ENCODE measurements at places on chromosomes 3 and 15.

DNA sequence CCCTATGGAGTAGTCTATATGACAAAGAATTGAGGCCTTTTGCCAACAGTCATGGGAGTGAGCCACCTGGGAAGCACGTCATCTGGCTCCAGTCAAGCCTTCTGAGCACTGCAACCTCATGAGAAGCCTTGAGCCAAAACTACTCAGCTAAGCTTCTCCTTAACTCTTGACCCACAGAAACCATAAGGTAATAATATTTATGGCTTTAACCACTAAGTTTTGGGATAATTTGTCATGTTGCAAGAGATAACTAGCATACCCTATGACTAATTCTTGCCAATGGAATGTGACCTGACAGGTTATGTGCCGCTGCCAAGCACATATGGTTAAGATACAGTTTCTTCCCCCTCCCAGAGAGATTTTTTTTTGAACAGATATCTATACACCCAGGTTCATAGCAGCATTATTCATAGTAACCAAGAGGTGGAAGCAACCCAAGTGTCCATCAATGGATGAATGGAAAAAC, 11.8 kb upstream of the SLC6A11 start:
- DNase-seq, result no peak

DNA sequence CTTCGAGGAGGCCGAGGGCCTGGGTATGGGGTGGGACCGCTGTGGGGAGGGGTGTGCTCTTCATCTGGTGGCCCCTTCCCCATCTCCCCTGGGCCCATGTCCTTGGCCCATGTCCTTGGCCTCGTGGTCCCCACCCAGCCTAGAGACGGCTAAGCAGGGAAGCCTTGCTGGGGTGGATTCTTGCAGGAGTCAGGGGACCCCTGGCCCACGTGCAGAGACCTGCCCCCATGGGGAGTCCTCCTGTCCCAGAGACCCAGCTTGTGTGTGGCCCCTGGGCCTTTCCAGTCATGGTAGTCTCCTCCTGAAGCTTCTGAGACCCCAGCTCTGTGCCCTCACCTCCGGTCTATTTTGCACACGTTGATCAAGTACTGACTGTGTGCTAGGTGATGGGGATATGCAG, 97.4 kb downstream of the TBC1D2B start:
- no peak for DNase-seq

DNA sequence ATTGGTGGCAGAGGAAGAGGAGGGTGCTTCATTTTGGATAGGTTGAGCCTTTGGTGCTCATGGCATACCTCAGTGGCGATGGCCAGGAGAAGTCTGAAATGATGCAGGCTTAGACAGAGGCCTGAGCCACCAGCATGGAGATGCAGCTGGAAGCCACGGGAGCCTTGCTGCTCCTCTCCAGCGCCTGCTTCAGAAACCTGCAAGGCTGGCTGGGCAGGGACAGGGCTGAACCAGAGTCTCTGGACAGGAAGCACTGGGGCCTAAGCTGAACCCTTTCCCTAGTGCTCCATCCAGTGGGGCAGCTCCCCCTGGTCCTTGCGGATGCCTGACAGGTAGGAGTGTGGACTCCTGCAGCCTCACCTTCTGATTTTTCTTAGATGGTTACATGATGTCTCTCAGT, 36.7 kb upstream of the ADCY5 start:
- DNase-seq, result no peak

- DNase-seq, result no peak
Observed at GRCh38 chr3:45874677-45875346, 11.5 kb upstream of the CCR9 start.

- no peak for DNase-seq
Observed at GRCh38 chr15:60326343-60326742, 71.4 kb downstream of the ANXA2 start.

DNA sequence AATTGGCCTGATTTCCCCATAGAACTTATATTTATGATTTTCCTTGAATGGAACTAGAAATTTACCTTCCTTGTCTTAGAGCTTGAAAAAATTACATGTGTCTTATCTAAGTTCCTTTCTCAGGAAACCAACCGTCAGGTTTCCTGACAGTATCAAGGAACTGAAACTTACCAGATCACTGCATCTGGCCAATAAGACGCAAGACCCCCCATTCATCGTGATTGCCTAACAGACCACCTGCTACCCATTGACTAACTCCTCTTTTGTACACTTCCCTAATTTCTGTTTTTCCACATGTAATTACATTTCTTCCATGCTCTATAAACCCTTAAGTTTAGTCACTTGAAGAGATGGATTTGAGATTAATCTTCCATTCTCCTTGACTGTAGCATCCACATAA, 517.2 kb upstream of the CBLB start:
- no peak for DNase-seq

GRCh38 chr3:100781301-100781700, 72.0 kb downstream of the TFG start:
- no peak for DNase-seq

- DNase-seq, result no peak
Observed at GRCh38 chr15:57259568-57260040, 116.7 kb upstream of the CGNL1 start.

DNA sequence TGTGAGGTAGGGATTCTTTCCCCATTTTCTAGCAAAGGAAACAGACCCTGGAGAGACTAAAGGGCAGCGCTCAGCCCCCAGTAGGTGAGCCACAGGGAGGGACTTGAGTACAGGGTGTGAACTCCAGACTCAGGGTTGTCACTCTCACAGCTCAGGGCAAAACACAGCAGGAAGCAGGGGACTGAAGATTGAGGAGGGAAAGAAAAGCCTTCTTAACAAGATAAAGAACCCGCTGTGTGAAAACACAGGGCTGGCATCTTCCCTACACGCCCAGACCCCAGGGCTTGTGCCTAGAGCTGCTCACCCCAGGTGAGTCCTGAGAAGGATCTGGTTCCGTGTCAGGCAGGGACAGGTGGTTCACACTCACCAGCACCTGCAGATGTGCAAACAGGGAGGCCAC, 59.6 kb downstream of the ABTB1 start:
- no peak for DNase-seq

- DNase-seq, result no peak
Observed at GRCh38 chr15:99257107-99257750, 5.9 kb downstream of the LRRC28 start.

DNA sequence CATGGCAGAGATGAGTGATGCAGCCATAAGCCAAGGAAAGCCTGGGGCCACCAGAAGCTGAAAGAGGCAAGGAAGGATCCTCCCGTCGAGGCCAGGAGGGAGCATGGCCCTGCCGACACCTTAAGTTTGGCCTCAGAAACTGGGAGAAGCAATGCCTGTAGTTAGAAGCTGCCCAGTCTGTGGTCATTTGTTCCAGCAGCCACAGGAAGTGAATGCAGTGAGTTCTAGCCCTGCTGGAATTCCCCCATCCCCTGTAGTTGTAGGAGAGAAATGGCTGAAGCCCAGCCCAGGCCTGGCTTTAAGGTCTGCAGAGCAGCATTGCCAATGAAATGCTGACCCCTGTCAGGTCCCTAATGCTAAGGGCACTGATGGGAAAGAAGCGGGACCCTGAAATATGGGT, 12.2 kb upstream of the CHSY1 start:
- no peak for DNase-seq

DNA sequence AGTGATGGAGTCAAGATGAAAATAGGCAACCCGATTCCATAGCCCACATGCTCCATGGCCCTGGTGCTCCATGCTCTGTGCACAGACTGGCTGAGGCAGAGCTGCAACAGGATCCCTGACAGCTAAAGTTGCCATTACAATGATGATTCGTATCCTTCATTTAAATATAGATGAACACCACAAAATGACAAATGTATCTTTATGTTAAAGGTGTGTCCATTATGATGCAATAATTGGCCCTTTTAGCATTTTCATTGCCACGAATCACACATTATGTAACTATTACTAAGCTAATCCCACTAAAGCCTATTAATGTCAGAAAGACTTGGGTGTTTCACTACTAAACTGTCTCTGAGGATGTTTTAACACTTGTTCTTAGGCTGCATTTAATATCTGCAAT, 270.2 kb upstream of the THBS1 start:
- DNase-seq, result no peak

DNA sequence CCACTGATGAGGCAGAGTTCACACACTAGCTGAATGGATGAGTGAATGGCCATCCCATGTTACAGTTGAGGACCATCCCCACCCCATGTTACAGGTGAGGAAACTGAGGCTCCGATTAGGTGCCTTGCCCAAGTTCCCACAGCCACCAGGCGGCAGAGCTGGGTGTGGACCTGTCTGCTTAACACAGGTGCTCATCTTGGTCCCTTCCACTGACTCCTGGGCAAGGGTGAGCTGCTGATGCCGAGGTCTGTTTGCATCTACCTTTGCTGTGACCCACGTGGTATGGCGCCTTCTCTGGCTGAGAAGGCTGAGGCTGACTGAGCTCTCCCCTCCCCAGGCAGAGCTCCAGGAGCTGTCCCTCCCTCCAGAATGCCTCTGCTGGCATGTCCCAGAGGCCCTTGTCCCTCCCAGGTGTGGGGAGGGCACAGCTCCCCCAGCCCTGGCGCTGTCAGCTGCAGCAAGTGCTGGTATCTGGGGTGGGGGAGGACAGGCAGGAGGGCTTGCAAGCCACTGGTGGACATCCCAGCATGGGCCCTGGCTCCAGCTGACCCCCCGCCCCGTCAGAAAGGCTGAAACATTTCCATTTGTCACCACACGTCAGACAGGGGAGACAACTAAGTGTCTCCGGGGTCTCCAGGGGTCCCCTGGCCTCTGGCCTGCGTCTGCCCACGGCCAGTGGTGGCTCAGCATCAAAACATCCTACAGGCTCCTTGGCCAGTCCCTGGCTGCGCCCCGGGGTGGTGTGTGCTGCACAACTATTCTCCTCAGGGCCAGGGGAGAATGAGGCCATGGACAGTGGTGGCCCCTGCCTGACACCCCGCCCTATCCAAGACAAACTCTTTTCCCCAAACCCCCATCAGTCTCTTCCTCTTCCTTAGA, 105.4 kb downstream of the ADCY5 start:
- no peak for DNase-seq

GRCh38 chr3:190631295-190631694, 117.4 kb downstream of the IL1RAP start:
- DNase-seq, result no peak

DNA sequence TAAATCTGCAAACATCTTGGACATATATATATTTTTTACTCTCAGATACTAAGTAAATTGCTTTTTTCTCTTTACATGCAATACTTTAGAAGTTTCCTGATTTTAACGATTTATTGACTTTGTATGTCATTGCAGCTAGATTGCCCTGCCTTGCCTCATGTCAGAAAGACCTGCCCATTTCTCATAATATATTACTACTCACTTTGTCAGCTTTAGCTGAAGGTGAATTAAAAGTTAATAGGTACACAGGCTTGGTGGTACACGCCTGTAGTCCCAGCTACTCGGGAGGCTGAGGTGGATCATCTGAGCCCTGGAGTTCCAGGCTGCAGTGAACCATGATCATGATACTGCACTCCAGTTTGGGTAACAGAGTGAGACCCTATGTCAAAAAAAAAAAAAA, 52.8 kb downstream of the PLS1 start:
- DNase-seq, result no peak

DNA sequence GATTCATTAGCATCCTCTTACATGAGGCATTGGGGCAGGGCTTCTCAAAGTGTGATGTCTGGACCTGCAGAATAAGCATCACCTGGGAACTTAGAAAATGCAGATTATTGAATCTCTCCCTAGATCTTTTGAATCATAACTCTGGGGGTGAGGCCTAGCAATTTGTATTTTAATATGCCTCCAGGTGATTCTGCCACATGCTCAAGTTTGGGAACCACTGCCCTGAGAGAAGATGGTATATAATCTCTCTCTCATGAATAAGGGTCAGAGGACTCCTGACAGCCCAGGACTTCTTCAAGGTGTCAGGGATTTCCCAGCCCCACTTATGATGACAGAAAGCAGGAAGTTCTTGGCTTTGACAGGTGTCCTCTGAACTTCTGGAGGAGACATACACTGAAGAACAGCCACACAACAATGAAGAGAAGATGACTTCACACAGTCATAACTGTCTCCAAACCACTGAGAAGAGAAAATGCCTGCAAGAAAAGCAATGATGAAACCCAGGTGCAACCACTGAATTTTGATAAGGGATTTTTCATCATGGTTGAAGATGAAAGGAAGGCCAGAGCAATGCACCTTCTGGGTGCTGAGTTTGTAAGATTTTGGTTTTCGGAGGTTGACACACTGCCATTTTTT, 211.9 kb upstream of the MRPL3 start:
- no peak for DNase-seq

- DNase-seq, result no peak
Observed at GRCh38 chr3:12439161-12439940, 44.9 kb upstream of the TSEN2 start.

GRCh38 chr3:193520738-193521137, 34.0 kb downstream of the ATP13A4 start:
- DNase-seq, result no peak

DNA sequence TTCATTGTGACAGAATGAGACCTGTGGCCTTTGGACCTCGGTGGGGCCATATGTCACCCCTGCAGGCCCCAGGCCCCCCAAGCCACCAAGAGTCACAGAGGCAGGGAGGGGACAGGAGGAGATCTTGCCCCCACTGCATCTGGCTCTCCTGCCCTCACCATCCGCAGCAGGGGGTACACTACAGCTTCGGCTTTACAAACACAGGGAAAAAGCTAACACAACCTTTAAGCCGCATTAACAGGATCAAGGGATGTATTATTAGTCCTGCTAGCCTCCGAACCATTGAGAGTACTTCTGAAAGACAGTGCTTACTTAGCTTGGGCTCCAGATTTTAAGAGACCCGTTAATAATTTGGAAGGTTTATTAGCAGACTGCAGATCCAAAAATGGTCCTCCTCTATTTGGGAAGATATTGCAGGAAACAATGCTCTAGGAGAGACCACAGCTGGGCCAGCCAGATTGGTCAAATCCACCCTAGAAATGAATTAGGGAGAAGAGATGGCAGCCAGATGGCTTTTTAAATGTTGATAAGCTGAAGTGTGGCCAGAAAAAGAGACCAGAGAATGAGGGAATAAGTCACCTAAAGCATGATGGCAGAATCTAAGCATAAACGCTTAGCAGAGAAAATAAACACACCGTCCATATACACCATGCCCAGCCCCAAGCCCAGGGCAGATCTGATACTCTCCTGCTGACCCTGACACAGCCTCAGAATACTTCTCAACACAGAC, 31.5 kb downstream of the SRGAP3 start:
- no peak for DNase-seq

DNA sequence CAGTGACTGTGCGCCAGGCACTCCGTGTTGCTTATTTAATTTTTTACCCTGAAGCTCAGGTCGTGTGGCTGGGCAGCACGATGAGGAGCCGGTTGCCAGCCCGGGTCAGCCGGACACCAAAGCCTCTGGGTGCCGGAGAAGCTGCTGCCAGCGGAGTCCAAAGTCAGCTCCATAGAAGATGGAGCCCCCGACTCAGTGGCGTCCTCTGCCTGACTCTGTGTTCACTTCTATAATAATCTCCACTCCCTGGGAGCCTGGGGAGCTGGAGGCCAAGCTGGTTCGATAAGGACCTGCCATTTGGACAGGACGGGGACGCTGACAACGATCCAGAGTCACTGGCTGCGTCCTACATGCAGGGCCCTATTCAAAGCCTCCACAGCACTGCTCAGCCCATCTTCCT, 78.6 kb downstream of the VGLL4 start:
- no peak for DNase-seq

GRCh38 chr3:56694867-56695683, 12.0 kb upstream of the TASOR start:
- DNase-seq, result no peak

- no peak for DNase-seq
Observed at GRCh38 chr15:25864966-25865365, 1.8 kb upstream of the ATP10A start.

All from stimulated activated CD4-positive, alpha-beta T cell treated with anti-CD3 and anti-CD28 coated beads, Interleukin-4, amount 100 ng/mL, for 24 hours (primary cell).